ENCODE measurements at places on chromosomes 1 and 21. TPM values are rescaled to one million over a fixed set of nuclear protein-coding genes. Genes with fewer than 3 reads are reported as not detected.
A peak's percentile ranks its signal among the peaks of the same experiment; 100 is the strongest.

Gene KCNK1
- total RNA-seq = 2.9 TPM

Gene RASSF5
- 4.1 TPM for total RNA-seq

Gene C1orf87
- not detected for total RNA-seq

Gene C8A
- not detected for total RNA-seq

Gene A3GALT2
- not detected for total RNA-seq

Gene S100A1
- total RNA-seq = 0.54 TPM

Gene SAMSN1
- not detected for total RNA-seq

Gene LCE1A
- not detected for total RNA-seq

Gene SYTL1
- total RNA-seq = 0.09 TPM

DNA sequence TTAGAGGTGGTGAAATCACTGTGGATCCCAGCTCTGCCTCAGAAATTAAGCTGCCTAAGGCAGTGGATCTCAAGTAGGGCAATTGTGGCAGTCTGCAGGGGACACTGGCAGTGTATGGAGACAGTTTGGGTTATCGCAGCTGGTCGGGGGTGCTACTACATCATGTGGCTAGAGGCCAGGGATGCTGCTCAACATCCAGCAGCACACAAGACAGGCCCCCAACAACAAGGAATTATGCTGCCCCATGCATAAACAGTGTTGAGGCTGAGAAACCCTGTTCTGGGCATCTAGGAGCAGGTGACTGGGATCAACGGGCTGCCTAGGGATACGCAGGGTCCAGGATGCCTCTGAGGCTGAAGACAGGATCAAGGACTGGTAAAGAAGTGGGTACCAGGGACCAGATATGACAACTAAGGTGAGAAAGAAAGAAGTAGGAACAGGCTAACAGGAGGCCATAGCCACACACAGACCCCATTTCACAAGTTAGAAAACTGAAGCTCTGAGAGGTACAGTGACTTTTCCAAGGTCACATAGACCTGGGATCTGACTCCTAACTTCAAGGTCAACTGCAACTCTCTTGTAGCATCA lies 8.7 kb downstream of the BATF3 start:
- DNase-seq = no peak

GRCh38 chr1:82153752-82154151 lies 353.0 kb downstream of the ADGRL2 start:
- DNase-seq = no peak

- peak; percentile 63 for DNase-seq
Observed at GRCh38 chr1:76154206-76154956, 79.8 kb downstream of the ST6GALNAC3 start.

DNA sequence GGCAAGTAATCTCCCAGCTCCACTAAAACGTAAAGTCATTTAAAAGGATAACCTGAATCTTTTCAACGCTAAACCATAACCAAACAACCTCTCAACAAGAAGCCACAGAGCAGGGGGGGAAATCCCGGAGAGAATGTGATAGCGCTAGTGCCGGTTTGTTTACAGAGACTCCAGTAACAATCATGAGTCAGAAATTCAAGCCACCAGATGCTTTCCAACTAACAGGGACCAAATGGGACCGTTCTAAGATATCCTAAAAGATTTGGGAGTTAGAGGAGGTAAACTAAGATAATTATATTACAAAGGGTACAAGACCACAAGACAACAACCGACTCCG lies 825 bp downstream of the DCAF8 start:
- DNase-seq = peak; percentile 69

DNA sequence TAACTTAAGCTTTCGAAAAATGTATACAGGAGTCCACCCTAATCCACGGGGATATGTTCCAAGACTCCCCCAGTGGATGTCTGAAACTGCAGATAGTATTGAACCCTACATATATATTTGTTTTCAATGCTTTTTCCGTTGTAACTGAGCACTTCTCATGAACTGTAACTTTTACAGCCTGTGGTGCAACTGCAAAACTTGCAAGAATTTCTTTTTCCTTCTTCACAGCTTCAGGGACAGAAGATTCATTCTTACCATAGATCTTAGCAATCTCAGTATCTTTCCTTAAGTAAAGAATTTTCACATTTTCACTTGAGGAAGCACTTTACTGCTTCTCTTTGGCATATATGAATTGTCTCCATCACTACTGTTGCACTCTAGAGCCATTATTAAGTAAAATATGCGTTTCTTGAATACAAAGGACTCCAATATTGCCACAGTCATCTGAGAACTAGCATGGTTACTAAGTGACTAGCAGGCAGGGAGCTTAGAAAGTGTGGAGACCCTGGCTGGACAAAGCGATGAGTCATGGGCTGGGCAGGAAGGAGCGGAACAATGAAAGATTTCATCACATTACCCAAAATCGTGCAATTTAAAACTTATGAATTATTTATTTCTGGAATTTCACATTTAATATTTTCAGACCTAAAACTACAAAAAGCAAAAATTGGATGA lies 14.1 kb downstream of the DPYD start:
- DNase-seq = peak; percentile 97

- DNase-seq = peak; percentile 70
Observed at GRCh38 chr1:93021539-93022134, 57.4 kb upstream of the MTF2 start.

- DNase-seq = no peak
Observed at GRCh38 chr1:113041569-113042284, 31.3 kb upstream of the LRIG2 start.

DNA sequence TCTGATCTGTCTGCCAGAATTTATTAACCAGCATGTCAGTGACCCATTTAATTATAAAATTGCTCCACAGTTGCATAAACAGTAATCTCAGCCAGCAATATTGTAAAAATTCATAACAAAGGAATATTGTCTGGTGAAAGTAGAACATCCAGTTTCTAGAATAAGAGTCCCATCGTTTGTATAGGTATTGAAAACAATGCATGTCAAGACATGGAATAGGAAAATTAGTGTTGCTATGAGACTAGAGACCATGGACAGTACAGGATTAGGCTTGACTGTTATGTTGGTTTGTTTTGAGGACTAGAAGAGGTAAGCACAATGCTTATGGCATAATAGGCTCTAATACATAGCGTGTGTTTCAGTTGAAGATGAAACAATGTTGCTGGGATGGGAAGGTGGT lies 37.1 kb downstream of the ATF6 start:
- no peak for DNase-seq

- DNase-seq = no peak
Observed at GRCh38 chr1:14553711-14554110, 44.8 kb upstream of the KAZN start.

GRCh38 chr1:15948595-15949452 lies 27.1 kb downstream of the ZBTB17 start:
- DNase-seq = peak; percentile 99

DNA sequence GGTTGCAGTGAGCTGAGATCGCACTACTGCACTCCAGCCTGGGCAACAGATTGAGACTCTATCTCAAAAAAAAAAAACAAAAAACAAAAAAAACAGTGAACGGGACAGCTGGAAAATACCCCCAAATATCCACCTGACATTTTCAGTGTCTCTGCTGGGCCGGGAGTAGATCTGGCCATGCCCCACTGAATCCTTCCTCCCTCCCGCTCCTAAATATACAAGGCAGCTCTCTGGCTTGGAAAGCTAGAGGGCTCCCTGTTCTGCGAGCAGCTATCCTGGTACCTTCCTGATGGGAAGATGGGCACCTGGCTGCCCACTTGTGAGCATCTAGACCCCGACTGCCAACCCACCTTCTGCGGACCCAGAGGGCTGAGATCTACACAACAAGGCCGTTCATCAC lies 21.4 kb downstream of the SPSB1 start:
- DNase-seq = no peak

GRCh38 chr1:70978623-70979022 lies 69.0 kb downstream of the PTGER3 start:
- no peak for DNase-seq

GRCh38 chr21:45792682-45793383 lies 149.3 kb downstream of the PCBP3 start:
- DNase-seq = no peak

DNA sequence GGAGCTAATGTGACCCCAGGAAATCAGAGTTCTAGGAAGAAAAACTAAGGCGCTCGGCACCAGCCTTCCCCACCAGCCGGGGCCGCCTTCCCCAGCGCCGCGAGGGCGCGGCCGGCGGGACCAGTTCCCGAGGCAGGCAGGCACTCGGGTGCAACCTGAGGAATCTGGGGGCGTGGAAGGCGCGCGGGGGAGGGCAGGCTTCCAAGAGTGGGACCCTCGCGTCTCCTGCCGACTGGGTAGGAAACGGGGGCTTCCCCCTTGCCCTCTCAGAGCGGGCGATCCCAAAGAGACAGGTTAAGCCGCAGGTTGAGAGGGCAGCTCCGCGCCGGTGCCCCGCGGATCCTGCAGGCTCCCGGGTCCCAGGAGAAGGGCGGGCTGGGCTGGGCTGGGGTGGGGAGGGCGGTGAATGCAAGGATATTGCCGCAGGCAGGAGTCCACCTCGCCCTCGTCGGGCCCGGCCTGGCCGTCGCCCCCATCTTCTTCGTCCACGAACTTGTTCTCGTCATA lies 431 bp downstream of the ARPC5 start:
- DNase-seq = no peak

DNA sequence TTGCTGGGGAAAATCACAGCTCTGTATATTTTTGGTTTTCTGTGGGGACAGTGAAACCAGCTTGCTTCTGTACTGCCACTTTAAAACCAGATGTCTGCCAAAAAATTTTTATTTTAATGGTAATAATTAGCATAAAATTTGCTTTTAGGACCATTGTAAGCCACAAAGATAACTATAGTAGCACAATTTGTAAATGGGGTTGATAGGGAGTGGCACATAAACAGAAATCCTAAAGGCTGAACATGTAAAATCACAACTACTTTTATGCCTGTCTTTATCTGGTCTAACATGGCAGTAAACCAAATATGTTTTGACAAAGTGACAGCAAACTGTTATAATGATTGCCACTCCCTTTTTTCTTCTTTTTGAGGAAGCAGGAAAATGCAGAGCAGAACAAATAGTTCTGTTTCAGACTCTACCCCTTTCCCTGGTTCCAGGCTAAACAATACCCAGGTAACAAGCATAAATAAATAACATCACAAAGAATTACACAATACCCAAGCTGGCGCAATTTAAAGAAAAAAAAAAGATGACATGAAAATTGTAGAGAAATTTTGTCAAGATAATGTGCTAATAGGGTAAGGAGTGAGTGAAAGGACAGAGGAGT lies 24.0 kb upstream of the CCDC181 start:
- DNase-seq = no peak

DNA sequence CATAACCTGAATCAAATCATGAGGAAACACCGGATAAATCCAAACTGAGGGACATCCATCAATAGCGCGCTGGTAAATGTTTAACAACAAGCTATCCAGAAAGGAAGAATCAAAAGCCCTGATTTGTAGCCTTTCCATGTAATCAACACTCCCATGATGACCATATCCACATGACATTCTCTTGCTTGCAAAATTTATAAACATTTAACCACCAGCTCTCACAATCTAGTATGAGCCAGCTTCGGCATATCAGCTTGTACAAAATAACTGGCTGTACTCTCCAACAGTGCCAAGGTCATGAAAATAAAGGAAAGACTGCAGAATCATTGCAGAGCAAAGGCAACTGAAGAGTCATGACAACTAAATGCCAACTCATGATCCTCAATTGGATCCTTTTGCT lies 15.7 kb downstream of the HSD11B1 start:
- peak; percentile 35 for DNase-seq

DNA sequence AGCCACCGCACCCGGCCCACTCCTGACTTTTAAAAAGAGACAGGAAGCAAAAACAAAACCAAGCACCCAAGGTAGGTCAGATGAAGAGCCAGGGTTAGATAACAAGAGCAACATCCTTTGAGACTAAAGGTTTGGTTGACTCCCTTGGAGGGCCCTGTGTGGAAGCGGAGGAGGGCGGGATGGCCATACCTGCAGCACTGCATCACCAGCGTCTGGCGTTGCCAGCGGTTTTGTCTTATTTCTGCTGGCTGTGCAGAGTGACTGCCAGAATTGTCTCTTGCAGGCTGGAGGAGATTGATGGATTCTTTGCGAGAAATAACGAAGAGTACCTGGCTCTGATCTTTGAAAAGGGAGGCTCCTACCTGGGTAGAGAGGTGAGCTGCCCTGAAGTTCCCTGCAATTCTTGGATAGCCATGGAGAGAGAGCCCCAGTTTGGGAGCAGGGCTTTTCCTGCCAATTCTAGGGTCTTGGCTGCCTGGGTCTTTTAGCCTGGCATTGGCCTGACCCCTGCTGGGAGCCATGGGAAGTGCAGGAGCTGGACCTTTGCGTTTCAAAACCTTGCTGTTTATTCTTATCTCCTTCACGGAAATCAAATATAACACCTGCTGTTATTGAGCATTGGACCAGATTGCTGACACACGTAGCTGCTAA lies 24.0 kb downstream of the QSOX1 start:
- peak; percentile 71 for DNase-seq

DNA sequence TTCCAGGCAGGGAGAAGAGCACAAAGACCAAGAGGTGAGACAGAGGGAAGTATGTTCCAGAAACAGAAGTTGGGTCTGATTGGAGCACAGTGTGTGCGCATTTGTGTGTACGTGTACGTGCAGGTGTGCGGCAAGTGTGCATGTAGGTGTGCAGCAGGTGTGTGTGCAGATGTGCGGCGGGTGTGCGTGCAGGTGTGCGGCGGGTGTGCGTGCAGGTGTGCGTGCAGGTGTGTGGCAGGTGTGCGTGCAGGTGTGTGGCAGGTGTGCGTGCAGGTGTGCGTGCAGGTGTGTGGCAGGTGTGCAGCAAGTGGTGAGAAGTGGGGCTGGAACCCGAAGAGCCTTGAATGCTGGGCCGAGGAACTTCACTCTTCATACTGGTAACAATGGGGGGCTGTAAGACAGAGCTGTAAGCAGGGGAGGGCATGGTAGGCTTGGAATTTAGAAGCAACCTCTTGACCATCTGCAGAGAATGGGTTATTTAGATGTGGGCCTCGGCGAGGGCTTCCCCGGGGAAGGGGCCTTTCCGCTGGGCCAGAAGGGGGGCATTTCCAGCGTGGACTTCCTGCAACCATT lies 118.0 kb upstream of the WNT4 start:
- DNase-seq = no peak

GRCh38 chr1:177969109-177969508 lies 749 bp downstream of the SEC16B start:
- DNase-seq = no peak

DNA sequence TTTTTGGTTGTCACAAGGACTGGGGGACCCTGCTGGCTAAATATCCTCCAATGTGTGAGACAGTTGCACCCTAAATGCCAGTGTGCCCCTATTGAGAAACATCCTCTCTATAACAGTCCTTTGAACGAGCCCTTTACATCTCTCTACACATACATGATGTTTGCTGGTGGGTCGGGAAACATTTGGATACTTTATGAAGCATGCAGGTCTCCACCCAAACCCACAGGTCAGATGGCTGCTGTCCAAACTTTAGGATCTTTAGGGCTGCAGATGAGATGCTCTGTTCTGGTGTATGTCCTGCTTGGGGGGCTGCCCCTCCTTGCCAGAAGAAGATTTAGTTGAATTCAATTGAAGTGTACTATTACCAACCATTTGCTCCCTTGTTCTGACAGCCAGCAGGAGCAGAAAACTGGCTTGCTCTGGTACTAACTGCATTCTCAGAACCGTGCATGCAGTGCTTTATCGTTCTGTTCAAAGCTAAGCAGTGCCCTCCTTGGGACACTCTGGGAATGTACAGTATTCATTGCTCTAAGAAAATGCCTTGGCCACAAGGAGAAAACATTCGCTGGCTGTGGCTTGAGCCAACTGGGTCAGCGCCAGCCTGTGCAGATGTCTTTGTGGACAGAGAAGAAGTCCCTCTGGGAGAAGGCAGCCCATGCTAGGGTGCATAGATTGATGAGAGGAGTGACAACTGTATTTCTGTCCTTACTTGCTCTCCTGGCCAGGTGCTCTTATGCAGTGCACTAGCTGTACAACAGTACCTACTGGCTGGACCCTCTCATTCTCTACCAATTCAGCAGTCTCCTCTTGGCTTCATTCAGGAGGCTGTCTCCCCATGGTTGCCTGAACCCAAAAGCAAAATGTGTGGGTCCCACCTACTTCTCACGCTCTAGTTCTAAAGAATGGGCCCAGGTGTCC lies 61.4 kb upstream of the DIRAS3 start:
- DNase-seq = peak; percentile 96

All from fibroblast of the aortic adventitia (primary cell).